ENCODE measurements at places on chromosomes 5 and 9.

DNA sequence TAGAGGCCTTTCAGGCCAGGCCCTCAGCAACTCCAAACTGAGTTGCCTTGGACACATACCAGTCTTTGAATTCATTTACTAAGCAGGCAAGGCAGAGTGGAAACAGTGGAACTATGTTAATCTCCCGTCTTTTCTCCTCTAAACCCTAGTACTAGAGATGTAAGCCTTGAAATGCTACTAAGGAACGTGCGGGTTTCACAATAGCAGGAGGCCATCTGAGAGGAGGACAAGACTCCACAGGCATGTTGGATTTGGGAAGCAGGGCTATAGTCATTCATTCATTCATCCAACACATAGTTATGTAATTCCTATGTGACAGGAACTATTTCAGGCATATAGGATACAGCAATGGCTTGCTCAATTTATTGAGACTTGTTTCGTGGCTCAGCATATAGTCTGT is 3.3 kb upstream of the OCLN start:
- no peak for DNase-seq

DNA sequence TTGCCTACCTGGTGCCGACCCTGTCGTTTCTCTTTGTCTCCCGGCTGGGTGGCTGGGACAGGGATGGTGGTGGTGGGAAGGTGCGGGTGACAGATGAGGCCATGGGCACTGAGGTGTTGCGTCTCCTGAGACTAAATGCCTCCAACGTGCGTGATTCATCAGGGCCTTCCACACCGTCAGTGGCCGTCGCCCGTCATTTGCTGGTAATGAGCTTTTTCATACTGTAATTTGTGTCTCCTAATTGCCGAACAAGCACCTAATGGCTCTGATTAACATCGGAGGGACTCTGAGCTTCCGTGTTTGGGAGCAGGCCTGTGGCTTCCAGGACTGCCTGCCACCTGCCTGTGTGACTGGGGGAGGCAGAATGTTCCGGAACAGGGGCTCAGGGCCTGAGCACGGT is 35.2 kb downstream of the RXRA start:
- DNase-seq: no peak

- DNase-seq: peak; percentile 29
These were observed 47.8 kb upstream of the PSD2 start for GRCh38 chr5:139747583-139748504.

GRCh38 chr5:147369742-147370374 is 135.0 kb downstream of the STK32A start:
- no peak for DNase-seq

GRCh38 chr9:18114559-18115475 is 359.1 kb upstream of the ADAMTSL1 start:
- no peak for DNase-seq

GRCh38 chr9:80605129-80605528 is 1033.4 kb downstream of the TLE4 start:
- DNase-seq: no peak

GRCh38 chr9:34383904-34384303 is 7.2 kb upstream of the MYORG start:
- DNase-seq: no peak

DNA sequence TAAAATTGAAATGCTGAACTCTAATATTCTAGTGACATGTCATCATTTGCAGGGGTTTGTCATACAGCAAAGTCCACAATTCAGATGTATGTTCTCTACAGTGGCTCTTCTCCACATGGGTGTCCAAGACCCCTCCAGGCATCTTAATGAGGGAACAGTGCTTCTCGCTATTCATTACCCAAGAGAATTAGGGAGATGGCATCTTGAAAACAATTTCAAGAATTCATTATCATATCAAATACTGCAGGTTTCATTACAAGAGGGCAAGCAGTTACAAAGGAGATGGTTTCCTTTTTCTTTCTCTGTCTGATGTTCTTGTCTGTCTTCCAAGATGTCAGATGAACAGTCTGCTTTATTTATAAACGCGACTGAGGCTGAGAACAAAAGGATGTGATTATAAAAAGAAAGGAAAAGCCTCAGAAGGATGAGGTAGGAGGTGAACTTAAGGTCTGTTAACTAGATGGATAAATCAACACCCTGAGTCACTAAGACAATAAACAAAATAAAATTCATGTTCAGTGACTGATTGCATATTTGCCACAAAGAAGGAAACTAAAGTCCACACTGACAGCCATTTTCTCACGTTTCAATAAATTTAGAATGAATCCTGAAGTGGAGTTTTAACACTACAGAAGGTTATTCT is 326.7 kb upstream of the EFNA5 start:
- DNase-seq: no peak

GRCh38 chr5:119028575-119028974 is 40.2 kb upstream of the DTWD2 start:
- DNase-seq: no peak

- no peak for DNase-seq
These were observed 1.5 kb downstream of the VDAC1 start for GRCh38 chr5:134003064-134003816.

- no peak for DNase-seq
These were observed 65.1 kb downstream of the ANKH start for GRCh38 chr5:14806456-14806855.

DNA sequence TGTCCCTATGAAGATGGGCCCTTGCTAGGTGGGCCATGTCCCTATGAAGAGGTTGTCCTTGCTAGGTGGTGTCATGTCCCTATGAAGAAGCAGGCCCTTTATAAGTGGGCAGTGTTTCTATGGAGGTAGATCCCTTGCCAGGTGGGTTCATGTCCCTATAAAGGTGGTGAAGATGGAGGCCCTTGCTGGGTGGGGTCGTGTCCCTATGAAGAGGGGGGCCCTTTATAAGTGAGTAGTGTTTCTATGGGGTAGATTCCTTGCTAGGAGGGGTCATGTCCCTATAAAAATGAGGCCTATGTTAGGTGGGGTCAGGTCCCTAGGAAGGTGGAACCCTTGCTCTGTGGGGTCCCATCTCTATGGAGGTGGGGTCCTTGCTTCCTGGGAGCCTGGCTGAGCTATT is 283.4 kb upstream of the IRX2 start:
- no peak for DNase-seq

DNA sequence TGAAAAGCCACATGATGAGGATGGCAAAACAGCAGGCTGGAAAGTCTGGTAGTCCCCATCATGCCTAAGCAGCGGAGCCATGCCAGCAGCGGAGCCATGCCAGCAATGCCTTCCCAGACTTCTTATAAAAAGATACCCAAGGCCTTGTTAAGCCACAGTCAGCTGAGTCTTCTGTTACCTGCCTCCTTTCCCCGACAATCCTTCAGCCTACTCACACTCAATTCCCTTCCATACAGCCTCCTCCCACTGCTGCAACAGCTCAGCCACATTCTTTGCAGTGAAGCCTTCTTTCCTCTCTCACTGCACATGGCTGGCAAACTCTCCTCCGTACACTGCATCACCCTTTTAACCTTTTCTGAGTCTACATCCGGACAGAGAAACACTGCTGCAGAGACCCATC is 114.9 kb downstream of the AUH start:
- no peak for DNase-seq

DNA sequence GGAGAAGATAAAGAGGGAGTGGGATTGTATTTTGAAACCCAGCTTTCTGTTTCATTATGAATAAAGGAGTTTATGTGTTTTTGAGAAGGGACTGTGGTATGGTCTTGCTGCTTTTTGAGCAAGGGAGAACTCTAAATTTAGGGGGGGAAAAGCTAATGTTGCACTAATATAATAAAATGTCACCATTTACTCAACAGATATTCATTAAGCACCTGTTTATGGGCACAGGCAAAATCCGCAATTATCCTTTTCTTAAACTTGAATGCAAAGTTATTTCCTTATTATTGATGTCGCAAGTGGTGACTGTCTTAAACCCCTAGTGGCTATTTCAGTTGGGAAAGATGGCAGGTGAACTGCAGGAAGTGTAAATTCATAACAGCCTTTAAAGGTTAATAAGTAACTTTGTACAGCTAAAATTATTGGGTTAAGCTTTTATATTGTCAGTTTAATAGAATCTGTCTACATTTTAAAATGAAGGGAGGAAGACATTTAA is 1.5 kb downstream of the CDC42SE2 start:
- no peak for DNase-seq

GRCh38 chr9:16579872-16580432 is 290.5 kb downstream of the BNC2 start:
- no peak for DNase-seq

- DNase-seq: no peak
These were observed 37.6 kb upstream of the GGTA1 start for GRCh38 chr9:121537283-121537682.

DNA sequence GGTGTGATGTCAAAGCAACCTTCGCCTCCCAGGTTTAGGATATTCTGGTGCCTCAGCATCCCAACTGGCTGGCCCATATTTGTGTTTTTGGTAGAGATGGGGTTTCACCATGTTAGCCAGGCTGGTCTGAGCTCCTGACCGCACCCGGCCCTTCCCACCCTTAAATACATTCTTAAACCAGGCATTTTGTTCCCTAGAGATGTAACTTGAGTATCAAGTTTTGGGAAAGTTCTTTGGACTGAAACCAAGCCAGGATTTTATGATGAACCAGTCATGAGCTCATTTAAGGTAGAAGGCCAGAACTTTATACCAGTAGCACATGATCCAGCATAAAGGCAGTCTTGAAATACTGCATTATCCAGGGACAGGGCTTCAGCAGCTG is 3.5 kb downstream of the RPL7A start:
- no peak for DNase-seq

GRCh38 chr5:68962757-68963484 is 130.9 kb upstream of the SLC30A5 start:
- no peak for DNase-seq

- no peak for DNase-seq
These were observed 21.7 kb downstream of the CXXC5 start for GRCh38 chr5:139669662-139670368.

DNA sequence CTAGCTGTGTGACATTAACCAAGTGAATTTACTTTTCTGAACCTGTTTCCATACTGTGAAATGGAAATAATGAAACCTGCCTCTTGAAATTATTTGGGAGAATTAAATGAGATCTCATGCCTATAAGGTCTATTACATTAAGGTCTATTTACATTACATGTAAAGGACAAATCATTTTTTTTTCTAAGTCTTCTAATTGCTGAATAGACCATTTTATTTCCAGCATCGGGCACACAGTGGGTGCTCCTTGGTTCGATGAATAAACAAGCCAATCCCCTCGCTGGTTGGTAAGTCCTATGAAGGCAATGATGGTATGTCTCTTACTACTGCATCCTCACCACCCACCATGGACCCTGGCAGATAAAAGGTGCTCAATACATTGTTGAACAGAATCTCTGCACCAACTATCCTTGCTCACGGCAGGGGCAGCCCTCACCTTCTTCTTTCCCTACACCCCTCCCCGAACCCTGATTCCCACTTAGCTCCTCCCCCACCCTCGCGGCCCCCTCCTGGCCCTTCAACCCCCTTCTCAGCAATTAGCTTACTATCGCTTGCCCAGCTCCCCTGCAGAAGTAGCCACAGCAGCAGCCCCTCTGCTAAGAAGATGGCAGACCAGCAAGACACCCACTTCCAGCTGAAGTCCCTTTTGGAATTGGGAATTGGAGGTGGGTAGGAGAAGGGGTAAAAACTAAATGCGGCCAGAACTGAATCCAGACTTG is 3.0 kb downstream of the PCDH1 start:
- DNase-seq: no peak

- DNase-seq: no peak
These were observed 281.9 kb downstream of the GAS1 start for GRCh38 chr9:86665416-86665815.

DNA sequence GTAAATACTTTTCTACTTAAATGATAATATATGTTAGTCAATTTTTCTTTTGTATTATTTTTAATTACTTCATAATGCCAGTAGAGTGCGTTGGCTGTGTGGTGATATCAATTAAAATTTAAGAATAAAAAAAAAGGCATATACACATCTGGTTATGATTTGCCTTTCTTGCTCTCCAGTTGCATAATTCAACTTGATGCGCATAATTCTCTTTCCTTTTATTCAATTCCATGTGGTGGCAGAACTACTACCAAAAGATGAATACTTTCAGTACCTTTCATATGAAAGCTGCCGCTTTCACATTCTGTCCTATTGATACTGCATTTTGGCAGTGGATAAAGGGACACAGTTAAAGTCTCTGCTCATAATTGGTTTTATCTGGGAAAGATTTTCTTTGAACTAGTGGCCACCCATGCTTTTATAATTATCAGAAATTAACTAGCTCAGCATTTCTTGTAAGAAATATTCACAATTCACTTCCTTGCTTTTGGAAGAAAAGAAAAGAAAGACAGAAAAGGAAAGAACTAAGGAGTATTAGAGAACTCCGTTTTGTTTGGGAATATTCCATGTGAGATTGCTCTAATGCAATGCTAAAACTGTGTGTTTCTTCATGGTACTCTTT is 12.3 kb upstream of the ADGRV1 start:
- no peak for DNase-seq

DNA sequence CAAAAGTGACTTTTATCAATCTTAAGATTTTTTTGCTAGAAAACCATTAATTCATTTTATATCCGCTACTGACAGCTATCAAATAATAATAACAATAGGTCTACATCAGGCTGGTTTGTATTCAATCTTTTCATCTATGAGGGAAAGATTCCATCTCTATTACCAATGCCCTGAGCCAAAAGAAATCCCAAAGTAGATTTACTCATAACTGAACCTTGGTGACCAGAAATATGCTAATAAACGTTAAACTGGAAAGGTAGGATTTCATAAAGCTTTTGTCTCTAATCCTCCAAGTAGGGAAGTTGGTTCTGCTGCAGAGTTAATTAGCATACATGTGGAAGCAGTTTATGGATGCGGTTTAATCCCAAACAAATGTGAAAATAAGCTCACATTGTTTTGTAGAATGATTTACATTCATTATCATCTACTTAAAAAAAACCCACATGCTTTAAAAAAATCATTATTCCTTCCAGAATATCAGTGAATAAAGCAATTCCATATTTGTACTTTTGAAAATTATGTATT is 715.5 kb downstream of the CETN3 start:
- no peak for DNase-seq

- no peak for DNase-seq
These were observed 51.4 kb downstream of the MRPL36 start for GRCh38 chr5:1748271-1748670.

- DNase-seq: no peak
These were observed 82.5 kb downstream of the SPRY4 start for GRCh38 chr5:142242272-142242671.

DNA sequence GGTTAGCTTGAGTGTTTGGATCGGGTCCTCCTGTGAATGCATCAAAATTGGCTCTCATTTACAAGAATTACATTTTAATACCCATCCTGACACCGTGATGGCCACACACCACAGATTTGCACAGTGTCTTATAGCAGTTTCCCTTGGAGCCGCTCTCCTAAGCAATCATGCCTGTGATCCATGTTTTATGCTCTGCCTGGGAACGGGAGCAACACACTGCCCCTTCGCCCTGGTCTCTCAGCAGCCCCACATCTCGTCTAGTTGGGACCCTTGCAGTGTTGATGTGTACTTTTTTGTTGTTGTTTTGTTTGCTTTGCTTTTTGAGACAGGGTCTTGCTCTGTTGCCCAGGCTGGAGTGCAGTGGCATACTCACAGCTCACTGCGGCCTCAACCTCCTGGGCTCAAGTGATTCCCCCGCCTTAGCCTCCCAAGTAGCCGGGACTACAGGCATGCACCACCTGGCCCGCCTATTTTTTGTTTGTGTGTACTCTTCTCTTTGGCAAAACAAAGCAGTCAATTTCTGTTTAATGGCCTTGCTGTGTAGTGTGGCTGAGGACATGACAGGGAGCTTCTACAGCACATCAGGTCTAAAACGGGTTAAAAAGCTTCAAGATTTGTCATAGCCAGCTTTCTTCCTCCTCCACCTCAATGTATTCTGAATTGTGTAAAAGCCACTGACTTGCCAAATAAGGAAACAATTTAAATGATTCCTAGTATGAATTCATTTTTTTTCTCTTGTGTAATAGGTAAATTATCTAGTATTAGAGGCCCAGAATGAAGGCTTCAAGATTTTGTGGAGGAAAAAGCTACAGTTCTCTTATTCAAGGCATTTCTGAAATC is 101.6 kb upstream of the TBCA start:
- no peak for DNase-seq

Measured in activated T-cell treated with anti-CD3 and anti-CD28 coated beads for 24 hours (primary cell).